ENCODE measurements at places on chromosomes 11 and 22. TPM values are rescaled to one million over a fixed set of nuclear protein-coding genes. Genes with fewer than 3 reads are reported as not detected.

DNA sequence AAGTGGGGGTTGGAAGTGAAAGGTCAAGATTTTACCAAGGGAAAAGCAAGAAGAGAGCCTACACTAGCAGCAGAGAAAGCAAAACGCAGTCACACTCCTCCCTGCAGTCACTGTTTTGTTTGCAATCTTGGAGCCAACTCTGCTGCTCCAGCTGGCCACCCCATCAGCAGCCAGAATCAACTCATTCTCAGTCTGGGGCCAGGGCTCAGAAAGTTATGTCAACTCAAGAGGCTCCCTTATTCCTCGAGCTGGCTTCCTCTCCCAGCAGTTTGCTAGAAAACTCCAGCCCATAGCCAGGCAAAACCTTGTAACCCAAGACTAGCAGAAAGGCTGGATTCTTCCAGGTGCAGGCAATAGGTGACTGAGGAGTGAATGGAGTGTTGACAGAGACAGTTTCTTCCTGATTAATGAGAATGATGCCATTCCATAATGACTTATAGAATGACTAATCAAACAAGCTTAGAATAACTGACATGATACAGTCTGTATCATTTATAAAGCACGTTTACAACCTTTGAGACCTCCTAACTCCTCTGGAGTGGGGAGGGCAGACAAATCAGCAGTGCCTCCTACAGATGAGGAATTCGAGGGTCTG is 53.4 kb downstream of the P4HA3 start:
- no peak overlapping the region for H3K27ac ChIP-seq
- H3K36me3 ChIP-seq, result no peaks in the 10 kb centered on the region
- H3K4me3 ChIP-seq, result no peak overlapping the region

DNA sequence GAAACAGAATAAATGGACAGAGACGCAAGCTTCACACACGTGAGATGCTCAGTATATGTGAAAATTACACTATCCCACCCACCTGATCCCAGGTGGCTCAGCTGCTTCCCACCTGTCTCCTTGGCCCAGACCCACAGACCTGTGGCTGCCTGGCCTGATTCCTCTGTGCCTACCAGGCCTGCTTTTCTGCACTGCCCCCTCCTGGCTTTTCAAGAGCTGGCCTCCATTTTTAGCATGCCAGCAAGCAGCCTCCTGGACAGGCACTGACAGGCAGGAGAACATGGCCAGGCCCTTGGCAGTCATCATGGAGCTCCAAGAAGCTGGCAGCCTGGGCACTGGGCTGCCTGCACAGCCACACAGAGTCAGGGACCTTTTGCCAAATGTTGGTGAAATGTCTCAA is 79.5 kb upstream of the HMGXB4 start:
- DNase-seq, result no peak
- no peaks in the 10 kb centered on the region for H3K36me3 ChIP-seq
- H3K27ac ChIP-seq, result no peak overlapping the region
- no peaks in the 10 kb centered on the region for H3K27me3 ChIP-seq
- H3K4me1 ChIP-seq, result no peaks in the 10 kb centered on the region
- no peak overlapping the region for H3K4me3 ChIP-seq

DNA sequence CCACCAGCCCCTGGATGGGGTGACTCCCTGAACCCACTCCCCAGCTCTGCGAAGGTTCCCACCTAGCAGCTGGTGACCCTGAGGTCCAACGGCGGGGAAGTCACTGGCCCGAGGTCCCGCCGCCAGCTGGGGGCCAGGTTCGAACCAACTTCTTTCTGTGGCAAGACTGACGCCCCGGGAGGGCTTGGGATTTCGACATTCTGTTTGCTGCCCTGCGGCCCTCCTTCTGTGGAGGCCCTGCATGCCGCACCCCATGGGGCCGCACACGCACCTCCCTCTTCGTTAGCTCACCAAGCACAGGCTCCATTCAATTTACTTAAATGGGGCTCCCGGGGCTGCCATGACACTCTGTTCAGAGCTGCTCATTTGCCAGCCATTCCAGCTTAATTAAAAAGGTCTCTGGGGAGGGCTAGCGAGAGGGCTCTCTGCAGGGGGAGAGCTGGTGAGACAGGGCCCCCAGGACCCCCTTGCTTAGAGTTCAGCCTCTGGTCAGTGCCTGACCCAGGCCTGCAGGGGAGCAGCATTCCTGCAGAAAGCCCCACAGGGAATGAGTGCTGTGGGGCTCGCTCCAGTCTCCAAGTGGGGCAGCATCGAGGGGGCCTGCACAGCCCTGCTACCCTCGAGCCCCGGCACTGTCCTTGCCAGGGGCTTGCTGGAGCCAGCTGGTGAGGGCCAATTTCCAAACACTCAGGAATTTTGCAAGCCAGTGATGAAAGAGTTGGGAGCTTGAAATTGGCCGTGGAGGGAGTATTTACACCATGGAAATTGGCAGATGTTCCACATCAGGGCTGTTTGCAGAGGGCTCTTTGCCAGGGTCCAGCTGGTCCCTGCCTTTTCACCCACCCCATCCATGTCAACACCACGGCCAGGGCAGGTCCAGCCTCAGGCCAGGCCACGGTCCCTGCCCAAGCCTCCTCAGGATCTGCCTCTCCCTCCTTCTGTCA is 80.8 kb downstream of the CACNA1I start:
- DNase-seq, result no peak
- no peaks in the 10 kb centered on the region for H3K36me3 ChIP-seq
- no peak overlapping the region for H3K4me3 ChIP-seq
- no peaks in the 10 kb centered on the region for H3K27me3 ChIP-seq
- H3K27ac ChIP-seq, result no peak overlapping the region

GRCh38 chr22:24417901-24418641 is 9.3 kb upstream of the ADORA2A start:
- H3K4me3 ChIP-seq, result no peak overlapping the region
- H3K27ac ChIP-seq, result no peak overlapping the region
- DNase-seq, result peak; percentile 76
- H3K36me3 ChIP-seq, result peaks cover 3% of the 10 kb centered on the region
- H3K4me1 ChIP-seq, result no peaks in the 10 kb centered on the region

- H3K4me1 ChIP-seq, result no peaks in the 10 kb centered on the region
- no peak overlapping the region for H3K4me3 ChIP-seq
- no peak overlapping the region for H3K27ac ChIP-seq
- no peaks in the 10 kb centered on the region for H3K36me3 ChIP-seq
- H3K27me3 ChIP-seq, result no peaks in the 10 kb centered on the region
Measured at GRCh38 chr11:14320020-14320419, 39.0 kb downstream of the RRAS2 start.

DNA sequence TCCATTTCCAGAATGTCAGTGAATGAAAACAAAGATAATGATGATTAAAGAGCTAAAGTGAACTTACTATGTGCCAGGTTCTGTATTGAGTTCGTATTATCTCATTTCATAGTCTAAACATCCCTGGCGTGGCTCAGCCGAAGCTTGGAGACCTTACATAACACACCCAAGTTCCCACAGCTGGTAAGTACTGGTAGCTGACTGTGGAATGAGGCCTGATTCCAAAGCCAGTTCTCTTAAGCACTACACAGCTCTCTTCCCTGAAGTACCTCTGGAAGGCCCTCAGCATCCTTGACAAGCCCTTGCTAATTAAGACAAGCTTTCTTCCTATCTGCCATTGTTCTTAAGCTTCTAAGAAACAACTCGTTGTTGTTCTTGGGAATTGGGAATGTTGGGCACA is 28.6 kb upstream of the NCAM1 start:
- DNase-seq, result no peak
- H3K4me1 ChIP-seq, result no peaks in the 10 kb centered on the region
- no peaks in the 10 kb centered on the region for H3K27me3 ChIP-seq
- no peak overlapping the region for H3K27ac ChIP-seq
- no peak overlapping the region for H3K4me3 ChIP-seq

- H3K4me3 ChIP-seq, result no peak overlapping the region
- H3K27me3 ChIP-seq, result no peaks in the 10 kb centered on the region
- no peak overlapping the region for H3K27ac ChIP-seq
- DNase-seq, result no peak
Measured at GRCh38 chr11:95070471-95070870, 3.8 kb downstream of the SRSF8 start.

GRCh38 chr11:68186061-68186460 is 27.0 kb downstream of the KMT5B start:
- no peak overlapping the region for H3K4me3 ChIP-seq
- no peaks in the 10 kb centered on the region for H3K36me3 ChIP-seq
- no peaks in the 10 kb centered on the region for H3K27me3 ChIP-seq

DNA sequence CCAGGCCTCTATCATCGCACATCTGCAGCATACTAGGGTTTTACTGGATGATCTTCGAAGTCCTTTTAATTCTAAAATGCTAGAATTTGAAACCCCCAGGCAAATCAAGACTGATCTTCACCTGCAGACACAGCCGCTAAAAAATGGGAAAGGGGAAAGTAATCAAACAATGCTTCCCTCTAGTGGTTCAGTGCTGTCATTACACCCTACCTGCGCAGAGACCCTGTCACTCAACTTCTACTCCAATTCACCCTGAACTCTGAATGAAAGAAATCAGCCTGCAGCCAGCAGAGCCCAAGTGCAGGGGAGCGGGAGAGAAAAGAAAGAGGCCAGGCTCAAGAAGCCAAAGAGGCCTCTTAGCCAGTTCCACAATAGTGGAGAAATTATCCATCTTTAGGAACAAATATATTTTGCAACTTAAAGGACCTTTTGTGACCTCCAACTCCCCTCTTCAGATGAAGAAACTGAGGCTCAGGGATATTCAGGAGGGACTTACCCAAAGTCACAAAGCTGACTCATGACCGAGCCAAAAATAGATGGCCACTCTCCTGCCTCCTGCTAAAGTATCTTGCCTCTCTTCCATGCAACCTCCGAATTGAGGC is 33.0 kb downstream of the SERGEF start:
- H3K36me3 ChIP-seq, result peaks cover 2% of the 10 kb centered on the region
- no peaks in the 10 kb centered on the region for H3K27me3 ChIP-seq
- DNase-seq, result no peak
- H3K27ac ChIP-seq, result no peak overlapping the region
- H3K4me1 ChIP-seq, result no peaks in the 10 kb centered on the region

RAB38 gene
- total RNA-seq, result 5.1 TPM

FAM227A gene
- total RNA-seq, result 1.3 TPM

HIC2 gene
- 4.7 TPM for total RNA-seq

OR56A1 gene
- total RNA-seq, result 0.13 TPM

EMID1 gene
- 7.0 TPM for total RNA-seq

ZDHHC13 gene
- total RNA-seq, result 8.3 TPM

DDIAS gene
- 3.1 TPM for total RNA-seq

DTX4 gene
- 2.6 TPM for total RNA-seq

SLC1A2 gene
- 1.5 TPM for total RNA-seq

OR8A1 gene
- not detected for total RNA-seq

All from aorta (tissue), 5 donors.